ENCODE measurements at places on chromosomes 4 and X.
A peak's percentile ranks its signal among the peaks of the same experiment; 100 is the strongest.

DNA sequence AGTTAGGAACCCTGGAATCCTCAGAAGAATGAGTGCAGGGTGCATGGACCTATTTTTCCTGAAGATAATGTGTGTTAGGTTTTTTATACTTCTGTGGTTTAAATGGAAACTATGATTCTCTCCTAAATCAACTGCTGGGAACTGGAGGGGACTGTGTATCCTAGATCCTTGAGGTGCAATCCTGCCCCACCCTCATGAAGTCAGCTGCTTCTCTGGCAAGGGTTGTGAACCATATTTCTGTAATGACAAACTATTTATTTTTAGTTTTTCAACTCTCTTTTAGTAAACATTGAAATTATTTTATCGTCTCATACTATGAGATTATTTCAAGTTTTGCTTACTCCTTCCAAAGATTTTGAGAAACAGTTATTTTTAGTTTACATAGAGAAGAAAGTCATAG lies 25.8 kb upstream of the VEGFC start:
- no peak for DNase-seq

DNA sequence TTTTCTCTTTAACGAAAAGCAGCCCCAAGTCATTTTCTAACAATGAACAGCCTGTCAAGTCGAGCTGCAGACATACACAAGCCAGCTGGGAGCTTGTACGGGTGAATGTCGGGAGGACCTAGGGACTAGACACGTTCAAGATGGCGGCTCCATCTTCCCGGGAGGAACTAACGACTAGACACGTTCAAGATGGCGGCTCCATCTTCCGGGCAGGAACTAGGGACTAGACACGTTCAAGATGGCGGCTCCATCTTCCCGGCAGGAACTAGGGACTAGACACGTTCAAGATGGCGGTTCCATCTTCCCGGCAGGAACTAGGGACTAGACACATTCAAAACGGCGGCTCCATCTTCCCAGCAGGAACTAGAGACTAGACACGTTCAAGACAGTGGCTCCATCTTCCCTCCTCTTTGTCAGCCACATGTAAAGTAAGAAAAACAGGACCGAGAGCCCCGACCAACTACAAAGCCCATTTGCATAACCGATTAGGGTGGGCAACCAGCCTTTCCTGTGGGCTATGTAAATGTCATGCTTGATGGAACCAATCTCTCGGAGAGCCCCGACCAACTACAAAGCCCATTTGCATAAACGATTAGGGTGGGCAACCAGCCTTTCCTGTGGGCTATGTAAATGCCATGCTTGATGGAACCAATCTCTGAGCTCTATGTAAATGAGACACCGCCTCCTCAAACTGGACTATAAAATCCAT lies 175.5 kb downstream of the DHRSX start:
- peak; percentile 94 for DNase-seq

- no peak for DNase-seq
Measured at GRCh38 chr4:8343262-8343966, 73.9 kb downstream of the HTRA3 start.

DNA sequence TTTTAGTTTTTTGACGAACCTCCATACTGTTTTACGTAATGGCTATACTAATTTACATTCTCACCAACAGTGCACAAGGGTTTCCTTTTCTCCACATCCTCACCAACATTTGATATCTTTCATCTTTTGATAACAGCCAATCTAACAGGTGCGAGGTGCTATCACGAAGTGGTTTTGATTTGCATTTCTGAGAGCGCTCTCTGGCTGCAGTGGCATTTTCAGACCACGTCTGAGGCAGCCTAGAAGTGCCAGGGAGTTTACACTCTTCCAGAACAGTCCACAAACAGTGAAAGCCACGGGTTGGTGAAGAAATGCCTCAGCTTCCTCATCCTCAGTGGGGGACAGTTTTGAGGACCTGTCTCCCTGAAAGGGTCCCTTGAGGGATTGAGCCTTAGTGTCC lies 471.0 kb downstream of the BCOR start:
- no peak for DNase-seq

GRCh38 chr4:67035986-67036385 lies 509.3 kb downstream of the CENPC start:
- DNase-seq: no peak

GRCh38 chrX:12825801-12826200 lies 34.6 kb downstream of the PRPS2 start:
- peak; percentile 26 for DNase-seq

DNA sequence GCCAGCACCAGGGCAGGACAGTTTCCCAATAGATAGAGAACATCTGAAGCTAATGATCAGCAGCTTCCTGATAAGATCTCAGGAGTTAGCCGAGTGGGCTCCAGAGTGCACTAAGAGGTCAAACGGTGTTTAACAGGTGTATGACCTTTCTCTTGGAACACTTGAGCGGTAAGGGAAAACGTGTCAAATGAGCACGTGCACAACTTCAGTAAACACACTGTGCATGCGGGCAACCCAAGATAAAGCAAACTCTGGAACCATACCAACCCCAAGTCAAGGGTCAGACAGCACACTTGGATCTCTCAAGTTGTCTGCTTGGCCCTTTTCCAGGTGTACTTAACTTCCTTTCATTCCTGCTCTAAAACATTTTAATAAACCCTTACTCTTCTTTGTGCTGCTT lies 1941.5 kb upstream of the PCDH10 start:
- no peak for DNase-seq

GRCh38 chr4:95535180-95535579 lies 13.6 kb downstream of the UNC5C start:
- DNase-seq: no peak

GRCh38 chr4:106717091-106717490 lies 319.0 kb downstream of the DKK2 start:
- no peak for DNase-seq

DNA sequence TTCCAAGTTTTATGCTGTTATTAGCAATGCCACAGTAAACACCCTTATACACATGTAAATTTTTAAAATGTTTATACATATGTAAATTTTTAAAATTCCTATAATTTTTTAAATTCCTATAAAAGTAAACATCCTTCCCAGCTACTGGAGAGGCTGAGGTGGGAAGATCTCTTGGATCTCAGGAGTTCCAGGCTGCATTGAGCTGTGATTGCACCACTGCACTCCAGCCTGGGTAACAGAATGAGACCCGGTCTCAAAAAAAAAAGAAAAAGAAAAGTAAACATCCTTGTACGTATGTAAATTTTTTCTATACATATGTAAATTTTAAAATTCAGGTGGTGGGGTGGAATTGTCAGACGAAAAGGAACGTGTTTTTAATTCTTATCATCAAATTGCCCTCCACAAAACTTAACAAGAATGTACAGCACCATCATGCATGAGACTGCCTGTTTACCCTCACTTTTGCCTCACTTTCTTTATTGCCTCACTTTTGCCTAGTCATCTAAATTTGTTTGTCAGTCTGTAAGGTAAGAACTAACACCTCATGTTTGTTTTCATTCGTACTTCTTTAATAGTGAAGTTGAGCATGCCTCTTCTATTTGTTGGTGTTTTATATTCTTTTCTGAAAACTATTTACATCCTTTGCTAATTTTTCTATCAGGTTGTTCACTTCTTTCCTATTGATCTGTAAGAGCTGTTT lies 8.0 kb downstream of the SLC7A3 start:
- no peak for DNase-seq

DNA sequence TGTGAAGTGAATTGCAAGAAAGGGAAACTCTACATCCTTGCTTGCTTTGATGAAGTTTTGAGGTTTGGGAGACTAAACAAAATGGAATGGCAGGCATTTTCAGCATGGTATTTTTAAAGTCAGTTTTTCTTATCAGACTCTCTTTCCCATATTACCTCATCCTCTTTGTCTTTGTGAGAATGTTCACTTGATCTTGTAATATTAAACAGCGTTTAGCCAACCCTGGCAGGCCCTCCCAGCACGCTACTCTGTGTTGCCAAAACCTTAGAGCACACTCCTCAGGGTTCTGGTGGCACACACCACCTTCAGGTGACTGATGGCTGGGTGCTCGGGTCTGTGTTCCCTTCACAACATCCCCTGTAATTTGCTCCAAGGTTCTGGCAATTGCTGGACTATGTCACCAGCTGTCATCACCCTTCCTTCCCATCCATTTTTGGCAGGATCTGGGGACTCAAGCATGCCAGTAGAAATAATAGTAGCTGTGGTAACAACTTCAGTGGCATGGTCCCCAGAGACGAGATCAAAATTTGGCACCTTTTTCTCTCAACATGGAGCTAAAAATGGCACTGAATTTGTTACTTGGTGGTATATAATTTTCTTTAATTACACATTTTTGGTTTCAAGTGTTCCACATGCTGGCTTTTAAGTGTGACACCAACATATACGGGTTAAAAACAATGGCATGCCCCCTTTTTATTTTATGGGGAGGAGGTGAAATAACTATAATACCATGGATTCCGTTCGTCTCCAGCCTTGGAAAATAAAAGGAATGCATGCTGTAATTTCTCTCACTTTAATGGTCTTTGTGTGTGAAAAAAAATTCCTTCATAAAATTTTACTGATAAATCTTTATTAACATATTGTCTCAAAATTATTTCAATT lies 273.1 kb downstream of the DCTD start:
- peak; percentile 12 for DNase-seq

GRCh38 chr4:94448815-94449375 lies 2.8 kb upstream of the PDLIM5 start:
- no peak for DNase-seq

GRCh38 chr4:26753617-26754016 lies 107.0 kb upstream of the STIM2 start:
- DNase-seq: no peak

- DNase-seq: no peak
Measured at GRCh38 chrX:1507511-1508463, 29.2 kb downstream of the P2RY8 start.

DNA sequence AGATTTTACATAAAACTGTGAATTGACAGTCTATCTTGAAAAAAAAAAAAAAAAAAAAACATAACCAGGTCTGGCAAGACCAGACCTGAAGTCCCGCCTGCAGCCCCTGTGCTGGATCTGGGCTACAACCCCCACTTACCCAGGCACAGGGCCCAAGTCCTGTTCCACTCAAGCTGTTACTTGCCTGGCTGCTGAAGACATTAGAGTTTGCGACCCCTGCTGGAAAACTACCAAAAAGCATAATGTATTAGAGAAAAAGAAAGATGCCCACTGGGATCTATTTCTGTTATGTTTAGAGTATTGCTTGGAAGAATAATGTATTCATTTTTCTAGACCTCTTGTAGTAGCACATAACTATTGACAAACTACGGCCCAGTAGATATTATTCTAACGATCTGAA lies 4.7 kb downstream of the HS3ST1 start:
- DNase-seq: no peak

DNA sequence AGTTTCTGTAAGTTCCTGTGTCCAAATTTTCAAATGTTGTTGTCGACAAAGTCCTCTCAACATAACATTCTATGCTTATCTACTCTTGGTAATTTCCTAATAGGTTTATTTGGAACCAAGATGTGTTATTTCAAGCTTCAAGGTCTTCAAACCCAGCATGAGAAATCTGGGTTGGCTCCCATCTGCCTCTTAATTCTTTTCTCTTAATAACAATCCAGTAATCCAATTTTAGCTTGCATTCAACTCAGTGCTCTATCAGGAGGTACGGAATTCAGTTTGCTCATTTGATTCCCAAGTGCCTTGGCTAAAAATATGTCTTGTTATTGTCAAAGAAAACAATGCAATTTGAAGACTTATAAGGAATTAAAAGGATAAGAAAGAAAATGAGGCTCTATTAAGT lies 235.5 kb upstream of the MID1 start:
- DNase-seq: no peak

DNA sequence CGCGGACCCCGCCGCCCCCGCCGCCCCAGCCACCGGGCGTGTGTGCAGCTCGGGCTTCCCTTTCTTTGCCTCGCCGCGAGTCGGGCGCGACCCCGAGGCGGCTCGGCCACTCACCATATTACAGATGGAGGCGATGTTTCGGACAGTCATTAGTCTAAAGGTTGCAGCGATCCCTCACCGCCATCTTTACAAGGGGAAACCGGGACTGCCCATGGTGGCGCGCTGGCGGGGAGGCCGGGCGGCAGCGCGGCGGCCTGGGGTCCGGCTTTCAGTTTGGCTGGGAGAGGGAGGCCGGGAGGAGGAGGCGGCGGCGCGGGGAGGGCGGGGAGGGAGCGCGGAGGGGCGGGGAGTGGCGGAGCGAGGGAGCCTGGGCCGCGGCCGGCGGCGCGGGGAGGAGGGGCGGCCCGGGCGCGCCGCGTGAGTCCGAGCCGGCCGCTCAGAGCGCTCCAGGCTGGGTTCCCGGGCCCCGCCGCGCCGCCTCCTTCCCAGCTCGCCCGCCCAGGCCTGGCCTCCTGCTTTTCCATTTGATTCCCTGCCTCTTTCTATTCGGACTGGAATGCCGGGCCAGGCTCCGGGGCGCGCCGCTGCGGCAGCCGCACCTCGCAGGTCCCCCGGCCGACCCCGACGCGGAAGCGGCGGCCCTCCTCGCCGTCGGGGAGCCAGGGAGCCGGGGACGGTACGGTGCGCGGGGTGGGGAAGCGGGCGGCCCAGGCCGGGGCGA lies at the start of gene USP46:
TSS of gene USP46 (minus strand) at position 301 of the 721 bp plus-strand sequence. CDS start at position 150, 151 bp downstream.
- DNase-seq: no peak

GRCh38 chrX:51803833-51804232 lies 60.6 kb downstream of the GSPT2 start:
- no peak for DNase-seq

DNA sequence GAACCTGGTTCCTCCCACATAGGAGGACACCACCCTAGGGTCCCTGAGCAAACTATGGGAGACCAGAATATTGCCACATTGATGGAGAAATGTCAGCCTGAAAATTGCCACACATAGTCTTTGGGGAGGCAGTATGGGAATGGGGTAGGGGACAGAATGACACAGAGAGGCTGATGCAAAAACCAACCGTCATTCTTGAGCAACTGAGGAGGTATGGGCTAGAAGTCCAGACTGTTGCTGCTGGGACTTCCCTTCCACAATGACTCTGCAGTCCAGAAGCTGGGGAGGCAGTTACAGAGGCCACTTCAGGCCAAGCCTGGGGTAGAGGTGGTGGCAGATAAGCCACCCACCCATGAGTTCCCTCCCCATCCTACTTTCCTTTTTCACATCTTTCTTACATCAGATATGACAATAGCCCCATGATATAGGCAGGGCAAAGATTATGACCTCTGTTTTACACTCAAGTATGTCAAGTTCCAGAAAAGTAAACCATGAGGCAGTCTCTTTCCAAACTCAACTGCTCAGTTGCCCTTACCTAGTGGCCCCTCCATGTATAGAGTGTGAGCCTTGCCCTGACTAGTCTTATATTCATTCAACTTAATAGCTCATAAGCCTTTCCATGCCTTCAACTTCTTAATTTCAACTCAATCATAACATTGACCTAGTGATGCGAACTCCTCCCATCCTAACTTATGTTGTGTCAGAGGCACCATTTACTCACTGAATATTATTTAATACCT lies 41.7 kb downstream of the VSIG4 start:
- DNase-seq: no peak

- no peak for DNase-seq
Measured at GRCh38 chr4:151067316-151067970, 32.0 kb upstream of the RPS3A start.

GRCh38 chrX:103817502-103817901 lies 14.6 kb downstream of the RAB9B start:
- no peak for DNase-seq

- DNase-seq: peak; percentile 90
Measured at GRCh38 chr4:81631958-81632441, 160.3 kb upstream of the RASGEF1B start.

GRCh38 chrX:42783451-42783850 lies 5.5 kb upstream of the PPP1R2C start:
- no peak for DNase-seq

- DNase-seq: no peak
Measured at GRCh38 chr4:11544211-11544610, 115.5 kb upstream of the HS3ST1 start.
